T-helper 17 cell (primary cell): ENCODE measurements at places on chromosomes 2 and 18.
A peak's percentile ranks its signal among the peaks of the same experiment; 100 is the strongest.

DNA sequence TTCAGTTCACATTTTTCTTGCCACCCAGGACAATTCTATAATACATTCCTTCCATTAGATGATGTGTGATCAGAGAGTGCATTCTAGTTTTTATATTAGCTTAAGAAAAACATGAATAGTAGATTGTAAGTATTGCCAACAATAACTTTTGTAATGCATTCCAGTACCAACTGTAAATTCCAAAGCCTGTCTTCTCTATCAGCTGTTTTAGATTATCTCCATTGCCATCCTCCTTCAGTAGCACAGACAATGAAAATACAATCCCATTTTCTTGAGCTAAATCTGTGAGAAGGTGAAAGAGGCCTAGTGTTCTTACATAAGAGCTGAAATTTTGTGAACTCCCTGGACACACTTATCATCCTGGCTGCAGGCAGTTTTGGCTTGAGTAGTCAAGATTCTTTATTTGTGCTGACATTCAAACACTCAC is 103.9 kb downstream of the CCBE1 start:
- no peak for DNase-seq

GRCh38 chr2:240473211-240473610 is 37.7 kb downstream of the GPC1 start:
- DNase-seq = no peak

DNA sequence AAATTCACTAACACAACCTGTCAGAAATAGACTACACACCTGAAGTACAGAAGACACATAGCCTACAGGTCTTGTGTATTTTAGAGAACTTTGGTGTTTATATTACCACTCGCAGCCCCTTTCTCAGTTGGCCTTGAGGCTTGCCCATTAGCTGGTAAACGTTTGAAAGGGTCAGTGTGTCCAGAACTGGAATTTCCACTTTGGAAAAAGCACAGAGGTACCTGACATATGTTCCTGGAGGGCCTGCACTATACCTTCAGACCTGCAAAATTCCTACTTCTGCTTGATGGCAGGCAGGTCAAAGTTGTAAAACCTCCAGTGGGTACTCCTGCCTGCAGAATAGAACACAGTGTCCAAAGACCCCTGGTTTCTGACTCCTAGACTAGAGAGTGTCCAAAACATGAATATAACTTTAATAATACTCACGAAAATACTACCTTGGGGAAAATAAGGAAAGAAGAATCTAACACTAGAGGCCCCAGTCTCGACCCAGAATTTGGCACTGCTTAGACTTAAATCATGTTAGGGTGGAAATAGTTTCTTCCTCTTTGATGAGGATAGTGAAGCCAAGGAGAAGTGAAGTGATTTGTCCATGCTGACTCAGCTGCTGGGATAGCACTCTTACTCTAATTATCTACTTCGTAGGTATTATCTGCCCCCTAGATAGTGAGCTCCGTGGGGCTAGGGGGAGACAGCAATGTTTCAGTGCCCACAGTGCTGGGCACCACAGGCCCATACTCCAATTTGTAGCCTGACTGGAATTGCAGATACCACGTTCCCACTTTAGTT is 2.8 kb downstream of the KCTD1 start:
- DNase-seq = no peak

- peak; percentile 31 for DNase-seq
These were observed 60.5 kb downstream of the G6PC2 start for GRCh38 chr2:168961450-168962229.

DNA sequence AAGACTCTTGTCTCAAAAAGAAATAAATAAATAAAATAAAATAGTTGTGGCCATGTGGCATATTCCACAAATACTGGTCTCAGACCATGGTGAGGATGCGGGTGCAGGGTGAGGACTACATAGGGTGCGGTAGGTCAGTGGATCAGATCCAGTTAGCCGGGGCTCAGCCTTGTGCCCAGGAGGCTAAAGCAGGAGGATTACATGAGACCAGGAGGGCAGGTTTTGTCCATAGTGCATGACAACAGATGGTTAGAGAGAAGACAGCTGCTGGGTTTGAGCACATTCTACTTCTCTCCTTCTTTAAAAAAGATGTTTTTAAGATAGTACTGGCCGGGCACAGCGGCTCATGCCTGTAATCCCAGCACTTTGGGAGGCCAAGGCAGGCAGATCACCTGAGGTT is 12.8 kb upstream of the PSD4 start:
- DNase-seq = no peak

- DNase-seq = no peak
These were observed 103.6 kb upstream of the TGFA start for GRCh38 chr2:70657246-70657645.

- no peak for DNase-seq
These were observed 36.6 kb upstream of the ASB1 start for GRCh38 chr2:238389988-238390589.

GRCh38 chr2:27705851-27706622 is 42.3 kb downstream of the SLC4A1AP start:
- DNase-seq = no peak

- no peak for DNase-seq
These were observed 90.6 kb downstream of the PAX3 start for GRCh38 chr2:222208010-222208690.

DNA sequence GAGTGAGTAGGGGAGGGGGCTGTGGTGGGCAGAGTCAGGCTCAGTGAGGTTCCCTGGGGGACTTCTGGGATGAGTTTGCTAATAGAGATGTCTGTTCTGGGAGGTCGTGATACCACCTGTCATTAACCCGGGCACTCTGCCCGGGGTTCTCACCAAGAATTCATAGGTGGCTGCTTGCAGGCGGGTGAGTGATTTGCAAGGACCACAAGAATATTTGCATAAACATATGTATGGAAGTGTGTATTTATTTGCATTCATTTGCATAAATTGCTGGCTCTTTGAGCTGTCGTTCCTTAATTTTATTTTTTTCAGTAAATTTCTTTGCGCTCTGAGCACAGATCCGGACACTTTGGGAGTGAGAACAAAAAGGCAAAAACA is 260.0 kb downstream of the ATAD2B start:
- no peak for DNase-seq
